Mammary microvascular endothelial cell (primary cell): ENCODE measurements at places on chromosomes 7 and 10. TPM values are rescaled to one million over a fixed set of nuclear protein-coding genes. Genes with fewer than 3 reads are reported as not detected.

Gene ZCCHC24
- total RNA-seq = 3.1 and 5.2 TPM in 2 replicates

Gene ICA1
- 10.9 and 11.1 TPM in 2 replicates for total RNA-seq

Gene TET1
- 0.40 and 0.69 TPM in 2 replicates for total RNA-seq

Gene RBP3
- total RNA-seq = not detected in 2 replicates

Gene TRPV6
- not detected in 2 replicates for total RNA-seq

Gene POLR3A
- total RNA-seq = 16.8 and 17.5 TPM in 2 replicates

Gene FLNC
- 180 and 210 TPM in 2 replicates for total RNA-seq

Gene AEBP1
- total RNA-seq = 8.2 and 9.2 TPM in 2 replicates
